ENCODE measurements at places on chromosomes 12 and 14.
A peak's percentile ranks its signal among the peaks of the same experiment; 100 is the strongest.

DNA sequence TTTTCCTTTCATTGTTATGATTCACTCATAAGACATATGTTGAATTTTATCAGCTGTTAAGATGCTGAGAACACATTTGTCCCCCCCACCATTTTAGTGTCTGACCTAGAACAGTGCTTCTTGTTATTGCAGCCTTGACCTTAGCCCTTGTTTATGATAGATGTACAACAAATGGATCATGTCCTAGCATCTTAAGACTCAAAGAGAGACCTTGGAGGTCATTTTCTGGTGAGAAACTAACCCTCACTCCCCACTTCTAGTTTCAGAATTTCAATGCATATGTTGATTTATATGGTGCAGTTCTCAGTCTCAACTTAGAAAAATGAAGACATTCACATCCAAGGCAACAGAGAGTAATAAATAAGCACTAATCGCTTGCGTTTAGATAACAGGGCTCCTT, 391.2 kb downstream of the AEBP2 start:
- no peak for DNase-seq

- no peak for DNase-seq
Measured at GRCh38 chr14:68365228-68365627, 427.6 kb downstream of the ZFP36L1 start.

DNA sequence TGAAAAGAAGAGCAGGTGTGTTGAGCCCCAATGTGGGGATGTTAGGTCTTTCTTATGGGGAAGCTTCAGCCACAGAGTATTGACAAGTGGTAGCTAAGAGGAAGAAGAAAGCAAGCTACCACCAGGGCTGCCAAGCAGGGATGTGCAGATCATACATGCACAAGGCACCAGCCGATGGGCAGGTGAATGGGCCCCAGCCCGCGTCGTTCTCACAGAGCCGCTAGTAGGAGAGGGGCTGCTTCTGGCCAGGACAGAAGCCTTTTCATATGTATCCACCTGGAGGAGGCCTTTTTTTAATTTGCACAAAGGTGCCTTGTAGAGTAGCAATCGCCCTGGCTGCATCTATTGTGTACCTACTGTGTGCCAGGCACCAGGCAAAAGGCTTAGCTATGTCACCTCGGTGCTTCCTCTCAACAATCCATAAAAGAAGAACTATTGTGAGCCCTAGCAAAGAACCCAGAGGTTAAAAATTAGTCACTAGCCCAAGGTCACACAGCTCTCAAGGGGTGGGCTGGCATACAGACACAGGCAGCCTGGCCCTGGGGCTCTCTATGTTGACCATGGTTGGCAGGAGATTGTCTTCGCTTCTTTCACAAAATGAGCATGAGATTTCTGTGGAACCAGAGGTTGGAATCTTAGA, 8.2 kb downstream of the NUAK1 start:
- DNase-seq = no peak

- no peak for DNase-seq
Measured at GRCh38 chr12:110546339-110546738, 36.8 kb downstream of the PPTC7 start.

GRCh38 chr14:68367536-68367935, 425.3 kb downstream of the ZFP36L1 start:
- DNase-seq = no peak

- DNase-seq = no peak
Measured at GRCh38 chr14:73521229-73521628, 15.7 kb upstream of the ACOT1 start.

DNA sequence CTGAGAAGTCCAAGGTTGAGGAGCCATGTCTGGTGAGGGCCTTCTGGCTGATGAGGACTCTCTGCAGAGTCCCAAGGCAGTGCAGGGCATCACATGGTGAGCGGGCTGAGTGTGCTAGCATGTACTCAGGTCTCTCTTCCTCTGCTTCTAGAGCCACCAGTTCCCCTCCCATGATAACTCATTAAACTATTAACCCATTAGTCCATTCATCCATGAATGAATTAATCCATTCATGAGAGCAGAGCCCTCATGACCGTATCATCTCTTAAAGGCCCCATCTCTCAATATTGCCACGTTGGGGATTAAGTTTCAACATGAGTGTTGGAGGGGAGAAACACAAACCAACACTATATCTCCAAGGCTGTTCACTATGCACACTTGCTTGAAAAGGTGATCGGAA, 83.7 kb downstream of the TMEM30B start:
- DNase-seq = no peak

GRCh38 chr12:46049665-46050064, 59.3 kb upstream of the SCAF11 start:
- no peak for DNase-seq

- no peak for DNase-seq
Measured at GRCh38 chr12:29226616-29227015, 77.5 kb downstream of the FAR2 start.

DNA sequence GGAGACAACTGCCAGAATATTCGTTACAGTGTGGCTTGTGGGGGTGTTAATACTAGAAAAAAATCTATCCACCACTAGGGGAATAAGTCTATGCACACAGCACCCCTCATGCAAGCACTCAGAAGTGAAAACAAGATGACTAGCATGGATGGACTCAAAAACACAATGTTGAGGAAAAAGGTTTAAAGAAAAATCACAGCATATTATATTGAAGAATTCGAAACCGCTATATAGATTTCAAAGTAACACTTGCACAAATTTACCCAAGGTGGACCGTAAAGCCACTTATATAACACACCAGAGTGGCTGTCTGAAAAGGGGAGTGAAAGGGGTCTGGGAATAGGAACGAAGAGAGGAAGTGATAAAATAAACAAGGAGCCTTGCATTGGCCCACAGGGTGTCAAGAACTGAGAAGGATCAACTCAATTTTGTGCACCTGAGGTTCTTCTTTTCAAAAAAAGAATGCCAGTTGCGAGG, 544 bp downstream of the ABCD4 start:
- no peak for DNase-seq

DNA sequence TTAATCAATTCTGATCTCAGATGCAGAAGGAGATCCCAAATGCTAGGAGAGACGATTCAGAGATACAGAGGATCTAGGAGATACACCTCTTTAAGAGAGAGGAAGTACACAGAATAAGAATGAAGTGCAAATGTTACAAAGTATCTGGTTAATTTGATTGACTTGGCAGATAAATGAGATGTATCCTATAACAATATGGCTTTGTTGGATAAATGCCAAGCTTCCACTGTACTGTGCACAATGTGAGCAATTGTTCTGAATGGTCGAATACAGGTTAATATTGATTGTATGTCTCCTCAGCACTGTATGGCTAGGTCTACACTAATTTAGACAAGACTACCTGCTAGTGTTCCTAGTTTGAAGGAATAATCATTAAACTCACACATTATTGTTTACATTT, 119.6 kb upstream of the PTPRB start:
- no peak for DNase-seq

DNA sequence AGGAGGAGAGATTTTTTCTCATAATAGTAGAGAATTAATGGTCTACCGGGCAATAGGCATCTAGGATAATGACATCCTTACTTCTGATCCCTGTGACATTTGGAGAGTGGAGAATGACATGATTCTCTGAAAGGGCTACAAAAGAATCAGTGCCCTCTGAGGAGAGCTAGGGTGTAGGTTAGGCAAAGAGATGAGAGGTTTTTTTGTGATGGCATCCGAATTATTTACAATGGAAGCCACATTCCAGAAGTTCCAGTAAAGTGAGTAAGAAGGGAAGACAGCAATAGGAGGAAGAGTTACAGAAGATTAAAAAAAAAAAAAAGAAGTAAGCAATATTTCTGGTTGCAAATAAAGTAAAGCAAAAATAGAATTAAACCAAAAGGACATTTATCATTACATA, 478.0 kb downstream of the RMST start:
- no peak for DNase-seq

DNA sequence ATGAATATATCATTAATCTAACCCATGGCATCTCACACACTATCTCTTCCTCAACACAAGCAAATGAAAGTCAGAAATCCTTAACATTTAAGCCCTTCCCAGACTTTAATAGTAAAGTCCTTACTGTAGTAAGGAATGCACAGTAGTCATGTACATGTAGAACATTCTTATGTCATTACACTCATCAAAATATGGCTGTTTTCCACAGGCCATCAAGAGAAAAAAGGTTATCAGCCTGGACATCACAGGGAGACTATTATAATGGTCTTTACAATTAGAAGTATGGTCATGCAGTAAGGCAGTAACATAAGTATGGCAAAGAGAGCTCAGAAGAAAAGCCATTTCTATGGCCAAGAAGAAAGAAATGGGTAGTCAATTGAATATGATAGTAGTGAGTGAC, 121.2 kb downstream of the SLC6A15 start:
- DNase-seq = no peak

GRCh38 chr14:59028476-59029202, 159.8 kb upstream of the DAAM1 start:
- DNase-seq = peak; percentile 4

- no peak for DNase-seq
Measured at GRCh38 chr14:68937471-68938270, 41.4 kb downstream of the ACTN1 start.

DNA sequence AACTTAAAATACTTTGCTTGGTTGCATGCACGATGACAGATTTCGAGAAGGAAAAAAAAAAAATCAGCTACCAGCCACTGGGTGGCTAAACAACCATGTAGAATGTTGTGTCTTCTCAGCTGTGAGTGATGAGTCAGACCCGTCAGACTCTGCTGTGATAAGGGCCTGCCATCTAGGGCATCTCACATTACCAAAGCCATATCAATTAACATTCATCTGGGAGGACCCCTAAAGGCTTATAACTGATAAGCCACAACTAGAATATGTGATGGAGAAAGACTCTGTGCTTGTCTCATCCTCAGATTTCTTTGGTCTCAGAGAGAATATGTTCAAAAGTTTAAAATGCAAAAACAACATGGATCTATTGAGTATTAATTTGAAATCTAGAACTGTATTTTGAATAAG, 111.5 kb downstream of the PAX9 start:
- DNase-seq = no peak

DNA sequence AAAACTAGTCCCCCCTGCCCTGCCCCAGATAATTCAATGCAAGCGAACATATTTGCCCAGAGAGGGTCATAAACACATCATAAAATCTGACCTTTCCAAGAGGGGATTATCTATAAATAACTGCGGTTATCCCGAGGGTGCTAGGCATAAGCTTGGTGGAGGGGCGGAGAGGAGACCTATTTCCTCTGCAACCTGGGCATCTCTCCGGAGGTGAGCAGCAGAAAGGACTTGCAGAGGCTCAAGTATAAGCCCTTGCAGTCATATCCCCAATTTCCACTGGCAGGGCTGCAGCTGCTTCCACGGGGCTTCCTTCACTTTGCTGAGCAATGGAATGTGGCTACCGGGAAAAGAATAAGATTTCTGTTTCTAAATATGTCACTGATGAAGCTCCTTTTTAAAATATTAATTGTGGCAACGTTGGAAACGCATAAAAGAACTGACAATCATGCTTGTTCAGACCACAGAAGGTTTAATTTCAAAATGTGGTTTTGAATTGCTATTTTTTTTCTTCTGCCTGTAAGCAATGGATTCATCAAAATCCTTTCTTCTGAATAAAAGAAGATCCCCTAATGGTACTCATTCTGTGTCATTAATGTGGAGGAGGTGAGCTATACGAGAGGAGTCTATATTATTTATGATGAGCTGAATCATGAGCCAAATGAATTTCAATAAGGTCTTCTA, 268.9 kb upstream of the ATP2B1 start:
- DNase-seq = no peak

- DNase-seq = peak; percentile 13
Measured at GRCh38 chr12:14239350-14239934, 126.0 kb upstream of the ATF7IP start.

DNA sequence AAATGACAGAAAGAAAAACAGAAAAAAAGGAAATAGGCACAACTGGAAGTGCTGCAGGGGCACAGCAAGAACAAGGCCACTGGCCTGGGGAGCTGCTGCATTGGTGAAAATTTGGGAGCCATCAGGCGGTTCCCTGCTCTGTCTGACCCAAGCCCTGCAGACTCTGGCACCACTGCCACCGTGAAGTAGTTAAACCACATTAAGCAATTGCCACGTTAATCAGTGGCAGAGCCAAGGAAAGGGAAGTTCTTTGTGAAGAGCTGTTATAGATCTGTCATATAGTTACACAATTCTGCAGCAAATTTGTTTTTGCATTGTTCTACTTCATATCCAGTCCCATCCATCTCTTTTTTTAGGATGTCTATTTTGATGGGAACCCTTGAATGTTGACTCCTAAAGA, 915.3 kb downstream of the FSCB start:
- no peak for DNase-seq
